ENCODE measurements at places on chromosomes 5 and 9.

- DNase-seq, result no peak
Observed at GRCh38 chr9:137192859-137193258, 4.4 kb downstream of the SSNA1 start.

DNA sequence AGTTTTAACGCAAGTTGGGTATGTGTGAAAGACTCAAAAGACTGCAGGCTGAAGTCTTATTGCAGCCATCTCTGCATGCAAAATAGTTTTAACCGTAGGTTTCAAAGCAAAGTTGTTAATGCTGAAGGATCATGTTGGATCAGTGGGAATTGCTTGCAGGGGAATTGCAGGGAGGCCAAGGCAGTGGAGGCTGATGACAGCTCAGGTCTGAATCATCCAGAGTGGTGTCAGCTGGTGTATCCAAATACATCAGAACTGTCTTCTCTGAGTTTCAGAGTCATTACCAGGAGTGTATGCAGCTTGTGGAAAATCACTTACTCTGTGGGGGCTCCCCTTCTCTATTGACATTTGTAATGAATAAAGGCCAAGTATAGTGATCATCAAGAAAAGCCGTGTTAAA lies 435.7 kb downstream of the SH3GL2 start:
- no peak for DNase-seq

GRCh38 chr9:134852906-134853654 lies 27.5 kb upstream of the FCN2 start:
- no peak for DNase-seq

DNA sequence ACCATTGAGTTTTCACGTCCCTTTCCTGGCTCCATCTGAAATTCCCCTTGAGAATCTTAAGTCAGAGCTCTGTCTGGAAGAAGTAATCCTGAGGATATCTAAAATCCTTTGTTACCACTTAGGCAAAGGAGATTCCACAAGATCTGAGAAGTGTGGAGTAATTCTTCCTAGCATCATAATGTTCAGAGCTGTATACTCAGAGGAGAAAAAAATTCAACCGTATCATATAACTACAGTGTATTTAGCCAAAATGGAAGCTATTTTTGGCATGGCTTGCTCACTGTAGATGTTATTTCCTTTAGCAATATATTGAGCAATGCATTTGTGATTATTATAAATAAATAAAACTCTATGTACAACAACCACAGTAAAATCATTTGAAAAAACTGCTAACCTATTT lies 1858.4 kb downstream of the EFNA5 start:
- no peak for DNase-seq

- no peak for DNase-seq
Observed at GRCh38 chr5:126527892-126528291, 67.1 kb downstream of the ALDH7A1 start.

- no peak for DNase-seq
Observed at GRCh38 chr5:138884094-138884493, 9.0 kb upstream of the LRRTM2 start.

DNA sequence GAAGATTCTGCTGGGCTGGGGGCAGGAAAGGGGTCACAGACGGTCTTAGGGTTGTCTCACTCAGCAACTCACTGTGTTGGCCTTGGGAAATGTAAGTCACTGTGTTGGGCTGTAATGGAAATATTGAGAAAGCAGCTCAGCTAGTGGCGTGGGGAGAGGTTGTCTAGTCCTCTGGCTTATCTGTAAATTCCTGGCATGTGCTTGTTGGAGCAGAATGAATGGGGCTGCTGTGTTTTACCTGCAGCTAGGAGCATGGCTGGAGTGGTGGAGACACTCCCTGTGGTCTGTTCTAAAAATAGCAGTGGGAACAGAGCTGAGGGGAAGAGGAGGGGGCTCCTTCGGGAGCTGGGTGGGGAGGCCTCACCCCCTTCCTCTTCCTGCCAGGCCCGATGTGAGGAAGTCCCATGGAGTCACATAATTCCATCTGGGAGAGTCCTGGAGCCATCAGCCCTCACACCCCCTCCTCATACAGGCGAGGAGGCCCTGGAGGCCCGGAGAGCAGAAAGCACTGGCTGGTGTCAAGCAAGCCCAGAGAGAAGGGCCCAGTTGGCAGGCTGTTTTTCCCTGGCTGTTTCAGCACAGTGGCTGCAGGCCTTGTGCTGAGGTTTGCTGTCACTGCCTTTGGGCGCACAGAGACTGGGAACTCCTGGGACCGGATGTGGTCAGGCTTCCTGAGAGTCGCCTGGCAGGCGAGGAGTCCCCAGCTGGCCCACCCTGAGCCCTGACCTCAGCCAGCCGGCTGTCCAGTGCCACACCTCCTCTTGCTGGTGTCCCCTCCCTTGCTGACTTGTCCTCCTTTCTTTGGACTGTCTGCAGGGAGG lies 84.9 kb downstream of the RGS3 start:
- DNase-seq, result no peak

DNA sequence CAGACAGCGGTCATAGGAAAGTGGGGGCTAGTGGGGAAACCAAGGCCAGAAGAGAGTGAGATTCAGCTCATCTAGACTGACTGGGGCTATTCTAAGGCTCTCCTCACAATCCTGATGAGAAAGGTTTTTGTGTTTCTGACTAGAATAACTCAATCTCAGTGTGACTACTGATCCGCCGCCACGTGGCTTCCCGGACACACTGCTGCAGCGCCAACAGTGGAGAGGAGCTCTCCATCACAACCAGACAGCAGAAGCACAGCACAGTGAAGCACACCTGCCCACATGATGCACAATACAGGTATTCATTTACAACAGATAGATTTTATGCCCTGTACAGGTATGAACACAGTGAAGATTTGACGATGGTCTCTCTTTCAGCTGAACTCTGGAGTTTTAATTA lies 25.4 kb downstream of the NREP start:
- no peak for DNase-seq

- no peak for DNase-seq
Observed at GRCh38 chr9:94150279-94150828, 66.1 kb downstream of the PTPDC1 start.

- DNase-seq, result no peak
Observed at GRCh38 chr5:118405650-118406061, 582.7 kb downstream of the DTWD2 start.

DNA sequence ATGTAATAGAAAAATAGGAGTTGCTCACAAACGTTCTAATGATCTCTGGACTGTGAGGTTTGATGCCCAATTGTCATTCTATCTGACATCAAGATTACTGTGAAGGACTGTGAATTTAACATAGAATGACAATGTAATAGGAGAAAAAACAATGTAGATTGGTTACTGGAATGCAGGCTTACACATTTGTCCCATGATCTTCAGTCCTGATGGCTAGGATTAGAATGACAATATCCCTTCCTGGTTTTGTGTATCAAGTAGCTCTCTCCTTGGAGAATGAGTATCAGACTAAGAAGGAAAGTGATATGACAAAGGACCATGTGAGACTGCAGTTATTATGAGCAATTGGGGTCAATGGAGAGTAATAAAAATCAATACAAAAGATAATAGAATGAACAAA lies 862.2 kb upstream of the C9orf72 start:
- DNase-seq, result no peak

- DNase-seq, result no peak
Observed at GRCh38 chr5:132203464-132203818, 24.2 kb downstream of the P4HA2 start.

DNA sequence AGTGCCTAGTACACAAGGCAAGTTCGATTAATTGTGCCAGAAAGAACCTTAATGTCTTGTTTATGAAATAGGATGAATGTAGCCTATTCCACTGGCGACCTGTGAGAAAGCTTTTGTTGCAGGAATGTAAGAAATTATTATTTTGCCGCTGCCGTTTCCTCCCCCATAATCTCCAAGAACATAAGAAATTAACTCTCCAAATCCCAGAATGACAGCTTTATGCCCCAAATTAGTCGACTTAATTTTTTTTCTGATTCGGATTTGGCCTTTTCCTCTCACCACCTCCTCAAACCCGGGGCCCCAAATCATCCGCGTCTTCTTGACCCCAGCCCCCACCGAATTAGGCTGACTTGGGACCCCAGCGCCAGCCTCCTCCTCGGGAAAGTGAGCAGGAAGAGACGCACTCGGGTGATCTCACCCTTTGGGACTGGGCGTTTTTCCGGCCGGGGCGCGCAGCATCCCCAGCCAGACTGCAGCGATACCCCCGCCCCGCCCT lies 682 bp upstream of the SPTAN1 start:
- no peak for DNase-seq
